CD4-positive, alpha-beta memory T cell (primary cell): ENCODE measurements at places on chromosomes 6 and 20. TPM values are rescaled to one million over a fixed set of nuclear protein-coding genes. Genes with fewer than 3 reads are reported as not detected.

DNA sequence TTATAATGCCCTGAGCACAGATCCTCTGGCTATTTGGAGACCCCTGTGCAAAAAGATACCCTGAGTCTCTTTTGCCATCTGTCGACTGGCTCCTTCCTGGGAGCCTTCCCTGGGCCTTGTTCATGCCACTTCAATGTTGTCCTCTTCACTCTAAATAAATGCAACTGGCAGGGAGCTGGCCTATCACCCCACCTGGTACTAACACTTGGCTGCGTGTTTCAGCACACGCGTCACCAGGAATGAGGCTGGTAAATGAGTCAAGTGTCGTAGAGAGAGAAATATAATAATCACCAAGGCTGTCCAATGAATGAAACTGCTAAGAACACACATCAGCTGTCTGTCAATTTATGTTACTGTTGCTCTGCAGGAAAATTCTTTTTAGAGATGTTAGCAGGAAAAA lies 374.6 kb upstream of the JARID2 start:
- peaks cover 11% of the 10 kb centered on the region for H3K4me1 ChIP-seq
- H3K27me3 ChIP-seq, result no peaks in the 10 kb centered on the region
- no peak overlapping the region for H3K27ac ChIP-seq

DNA sequence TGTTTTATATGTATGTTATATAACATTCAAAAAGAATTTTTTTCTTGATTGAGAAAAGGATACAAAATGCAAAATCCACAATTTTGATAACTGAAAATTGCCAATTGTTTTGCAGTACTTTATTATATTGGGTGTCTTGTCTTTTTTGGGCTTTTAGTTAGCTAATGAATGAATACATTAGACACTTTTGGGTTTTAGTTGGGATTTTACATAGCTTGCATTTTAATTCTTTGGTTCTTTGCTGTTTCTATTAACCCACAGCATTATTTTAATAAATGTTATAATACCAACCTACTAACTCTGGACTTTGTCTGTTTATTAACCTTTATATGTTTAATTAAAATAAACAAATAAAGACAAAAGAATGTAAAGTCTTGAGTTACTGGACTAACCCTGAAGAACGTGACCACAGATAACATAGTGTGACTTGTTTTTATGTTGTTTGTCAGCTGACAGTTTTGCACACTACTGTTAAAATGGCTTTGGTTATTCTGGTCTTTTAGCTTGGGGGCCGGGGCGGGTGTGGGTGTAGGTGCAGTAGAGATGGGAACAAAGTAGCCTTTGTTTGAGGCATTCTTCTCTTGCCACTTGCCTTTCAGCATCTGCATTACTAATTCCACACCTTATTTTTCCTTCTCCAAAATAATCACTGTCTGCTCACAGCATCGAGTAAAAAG lies 159.1 kb downstream of the QKI start:
- no peak overlapping the region for H3K4me3 ChIP-seq
- no peaks in the 10 kb centered on the region for H3K4me1 ChIP-seq
- no peaks in the 10 kb centered on the region for H3K36me3 ChIP-seq
- DNase-seq, result no peak
- H3K27ac ChIP-seq, result no peak overlapping the region

- no peaks in the 10 kb centered on the region for H3K36me3 ChIP-seq
- H3K27me3 ChIP-seq, result no peaks in the 10 kb centered on the region
- no peak for DNase-seq
- H3K4me1 ChIP-seq, result no peaks in the 10 kb centered on the region
- H3K27ac ChIP-seq, result no peak overlapping the region
Measured at GRCh38 chr20:19074356-19074755, 138.1 kb upstream of the SLC24A3 start.

- no peaks in the 10 kb centered on the region for H3K4me1 ChIP-seq
- H3K27me3 ChIP-seq, result no peaks in the 10 kb centered on the region
- no peak overlapping the region for H3K4me3 ChIP-seq
- H3K36me3 ChIP-seq, result no peaks in the 10 kb centered on the region
- DNase-seq, result no peak
Measured at GRCh38 chr6:157609117-157609516, 213.9 kb upstream of the SNX9 start.

GRCh38 chr20:53826597-53827291 lies 233.1 kb upstream of the ZNF217 start:
- H3K27ac ChIP-seq, result no peak overlapping the region
- no peaks in the 10 kb centered on the region for H3K27me3 ChIP-seq
- H3K36me3 ChIP-seq, result no peaks in the 10 kb centered on the region
- DNase-seq, result no peak

DNA sequence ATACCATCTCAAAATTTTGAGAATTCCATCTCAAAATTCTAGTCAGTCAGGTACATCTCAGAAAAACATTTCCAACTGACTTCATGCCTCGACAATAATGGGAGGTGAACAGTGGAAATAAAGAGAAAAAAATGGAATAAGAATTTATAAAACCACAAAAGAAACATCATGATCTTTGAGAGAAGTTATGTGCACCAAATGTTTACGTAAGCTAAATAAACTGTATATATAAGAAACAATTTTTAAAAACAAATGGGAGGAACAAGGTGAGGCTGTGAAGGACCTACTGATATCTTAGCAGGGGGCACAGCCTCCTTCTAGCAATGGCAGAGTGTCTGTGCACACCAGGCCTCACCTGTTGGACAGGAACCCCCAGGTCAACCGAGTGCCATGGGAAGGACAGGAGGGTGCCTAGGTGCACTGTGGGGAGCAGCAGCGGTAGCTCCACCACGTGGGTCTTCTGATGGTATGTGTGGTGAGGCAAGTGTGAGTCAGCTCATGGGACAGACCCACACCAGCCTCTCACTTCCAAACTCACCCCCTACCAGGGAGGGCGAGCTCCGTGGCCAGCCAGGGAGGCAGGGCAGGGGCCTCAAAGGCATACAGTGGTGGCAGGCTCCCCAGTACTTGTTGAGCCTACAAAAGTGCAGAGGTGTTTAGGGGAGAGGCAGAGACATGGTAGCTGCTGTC lies 23.2 kb downstream of the DIDO1 start:
- H3K4me3 ChIP-seq, result no peak overlapping the region
- peaks cover 53% of the 10 kb centered on the region for H3K36me3 ChIP-seq
- H3K27me3 ChIP-seq, result no peaks in the 10 kb centered on the region
- no peak for DNase-seq
- H3K4me1 ChIP-seq, result peaks cover 27% of the 10 kb centered on the region
- H3K27ac ChIP-seq, result no peak overlapping the region

DNA sequence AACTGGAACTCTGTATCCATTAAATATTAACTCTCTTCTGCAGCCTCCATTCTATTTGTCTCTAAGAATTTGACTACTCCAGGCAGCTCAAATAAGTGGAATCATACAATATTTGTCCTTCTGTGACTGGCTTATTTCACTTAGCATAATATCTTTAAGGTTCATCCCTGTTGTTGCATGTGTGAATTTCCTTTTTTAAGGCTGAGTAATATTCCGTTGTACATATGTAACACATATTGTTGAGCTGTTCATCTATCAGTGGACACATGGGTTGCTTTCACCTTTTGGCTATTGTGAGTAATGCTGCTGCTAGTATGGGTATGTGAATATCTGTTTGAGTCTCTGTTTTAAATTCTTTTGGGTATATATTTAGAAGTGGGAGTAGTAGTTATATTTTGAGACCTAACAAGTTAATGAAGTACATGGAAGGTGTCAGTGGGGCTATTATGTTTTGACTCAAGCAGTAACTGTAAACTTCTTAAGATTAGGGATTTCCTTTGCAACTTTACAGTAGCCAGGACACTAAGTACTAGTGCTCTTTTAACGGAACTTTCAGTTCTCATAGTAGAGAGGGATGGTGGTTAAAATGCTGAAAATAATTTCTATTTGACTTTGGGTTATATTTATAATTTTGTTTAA lies 29.7 kb upstream of the TMEM217 start:
- peaks cover 18% of the 10 kb centered on the region for H3K4me1 ChIP-seq
- no peak for DNase-seq
- H3K4me3 ChIP-seq, result no peak overlapping the region
- no peaks in the 10 kb centered on the region for H3K27me3 ChIP-seq

DNA sequence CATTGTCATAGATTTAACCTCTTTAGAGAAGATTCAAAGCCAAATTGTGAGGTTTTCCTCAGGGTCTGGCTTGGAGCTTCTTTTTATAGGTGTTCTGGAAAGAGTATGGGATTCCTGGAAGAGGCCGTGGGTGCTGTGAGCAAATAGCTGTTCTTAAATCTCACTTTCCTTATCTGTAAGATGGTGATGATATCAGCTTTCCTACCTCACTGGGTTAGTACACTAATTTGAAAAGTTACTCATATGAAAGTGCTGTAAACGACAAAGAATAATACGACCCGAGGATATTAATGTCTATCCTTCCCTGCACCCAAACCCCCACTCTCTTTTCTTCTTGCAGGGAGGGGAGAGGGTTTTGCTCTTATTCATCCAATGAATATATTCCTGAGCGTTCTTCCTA lies 116.9 kb upstream of the ENPP5 start:
- H3K4me3 ChIP-seq, result no peak overlapping the region
- H3K27me3 ChIP-seq, result no peaks in the 10 kb centered on the region
- DNase-seq, result no peak

DNA sequence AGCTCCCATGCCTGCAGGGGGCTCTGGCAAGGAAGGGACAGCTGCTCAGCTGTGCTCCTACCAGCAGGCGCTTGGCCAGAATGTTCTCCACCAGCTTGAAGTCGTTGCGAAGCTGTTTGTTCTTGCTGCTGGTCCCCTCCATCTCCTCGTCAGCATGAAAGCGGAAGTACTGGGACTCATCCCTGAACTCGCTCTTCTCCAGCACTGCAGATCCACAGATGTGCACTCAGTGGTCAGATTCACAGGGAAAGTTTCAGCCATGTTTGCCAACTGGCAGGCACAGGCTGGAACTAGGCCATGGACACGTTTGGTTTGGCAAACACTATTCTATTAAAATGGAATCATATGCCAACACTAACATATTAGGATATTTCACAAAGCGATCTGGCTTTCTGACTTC lies 167.9 kb downstream of the PREX1 start:
- DNase-seq, result no peak
- H3K27ac ChIP-seq, result no peak overlapping the region
- H3K36me3 ChIP-seq, result peaks cover 74% of the 10 kb centered on the region
- no peaks in the 10 kb centered on the region for H3K27me3 ChIP-seq
- no peak overlapping the region for H3K4me3 ChIP-seq
- H3K4me1 ChIP-seq, result no peaks in the 10 kb centered on the region

- DNase-seq, result no peak
- no peak overlapping the region for H3K4me3 ChIP-seq
- no peaks in the 10 kb centered on the region for H3K4me1 ChIP-seq
- H3K36me3 ChIP-seq, result no peaks in the 10 kb centered on the region
- H3K27ac ChIP-seq, result no peak overlapping the region
- H3K27me3 ChIP-seq, result no peaks in the 10 kb centered on the region
Measured at GRCh38 chr20:12591949-12592470, 416.8 kb upstream of the SPTLC3 start.

- H3K4me1 ChIP-seq, result no peaks in the 10 kb centered on the region
- H3K4me3 ChIP-seq, result no peak overlapping the region
- no peak for DNase-seq
- no peaks in the 10 kb centered on the region for H3K36me3 ChIP-seq
- no peaks in the 10 kb centered on the region for H3K27me3 ChIP-seq
Measured at GRCh38 chr6:75334266-75335040, 49.9 kb upstream of the TMEM30A start.

Gene GUCA1A
- total RNA-seq, result not detected

Gene EPHA7
- not detected for total RNA-seq

Gene LRRC73
- total RNA-seq, result 0.55 TPM

Gene RNF182
- not detected for total RNA-seq

Gene NCOA3
- total RNA-seq, result 69.0 TPM

Gene TNFRSF6B
- total RNA-seq, result not detected

Gene RBM24
- total RNA-seq, result not detected

Gene PI16
- total RNA-seq, result 6.0 TPM

Gene PDE7B
- total RNA-seq, result 0.49 TPM
